Fibroblast of lung (primary cell): ENCODE measurements at places on chromosomes 13 and 19. TPM values are rescaled to one million over a fixed set of nuclear protein-coding genes. Genes with fewer than 3 reads are reported as not detected.

The ZNF468 gene
- 24.1 and 30.6 TPM in 2 replicates for total RNA-seq

GRCh38 chr19:3383121-3383722, 16.8 kb downstream of the NFIC start:
- no peak for DNase-seq

The DMKN gene
- 14.2 and 29.3 TPM in 2 replicates for total RNA-seq

The TUBA3C gene
- not detected in 2 replicates for total RNA-seq

The LILRB2 gene
- not detected in 2 replicates for total RNA-seq

GRCh38 chr19:55435020-55435419, 8.1 kb downstream of the SHISA7 start:
- no peak for DNase-seq

DNA sequence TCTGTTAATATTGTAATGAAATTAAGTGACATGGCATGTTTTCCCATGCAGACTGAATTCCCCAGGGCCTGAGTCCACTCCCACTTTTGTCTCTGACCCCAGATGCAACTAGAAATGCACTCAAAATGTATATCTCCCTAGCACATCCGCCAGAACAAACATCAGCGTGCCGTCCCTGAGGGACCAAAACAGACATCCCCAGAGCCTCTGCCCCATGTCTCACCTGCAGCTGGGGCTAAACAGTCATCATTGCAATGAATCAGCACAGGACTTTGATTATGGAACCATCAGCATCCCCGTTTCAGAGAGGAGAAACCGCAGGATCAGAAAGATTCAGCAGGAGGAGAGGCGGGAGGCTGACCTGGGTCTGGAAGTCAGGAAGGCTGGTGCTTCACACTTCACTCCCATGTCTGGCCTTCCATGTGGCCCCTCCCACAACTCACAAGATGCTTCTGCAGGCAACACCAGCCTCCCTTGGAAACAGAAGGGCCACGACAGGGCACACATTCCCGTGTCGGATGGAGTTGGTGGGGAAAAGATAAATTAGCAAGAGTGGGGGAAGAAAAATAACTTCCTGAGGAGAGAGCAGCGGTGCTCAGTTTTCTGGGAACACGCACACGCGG, 130.6 kb upstream of the VSTM2B start:
- DNase-seq, result no peak

DNA sequence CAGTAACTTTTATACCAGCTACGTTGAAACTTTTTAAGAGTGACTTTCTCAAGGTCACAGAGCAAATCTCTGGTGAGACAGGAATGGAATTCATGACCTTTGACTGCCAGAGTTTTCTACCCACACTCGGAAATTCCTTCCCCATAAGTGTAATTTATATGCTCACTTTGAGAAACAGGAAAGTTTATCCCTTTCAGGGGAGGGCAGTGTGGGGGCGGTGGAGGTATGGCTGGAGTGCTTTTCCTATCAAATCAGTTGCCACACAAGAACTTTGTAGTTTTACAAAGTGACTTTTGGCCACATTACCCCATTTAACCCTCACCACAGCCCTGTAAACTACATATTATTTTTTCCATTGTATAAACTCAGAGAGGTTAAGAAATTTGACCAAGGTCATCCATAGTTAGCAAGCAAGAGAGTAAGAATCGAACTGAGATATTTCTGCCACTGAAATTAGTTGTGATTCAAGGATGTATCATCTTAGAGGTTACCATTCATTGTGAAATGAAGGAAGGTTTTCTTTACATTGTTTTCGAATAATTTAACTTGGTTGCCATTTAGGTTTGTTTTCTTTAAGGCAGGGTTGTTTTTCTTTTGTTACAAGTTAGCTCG, 5.9 kb downstream of the KLF12 start:
- DNase-seq, result no peak
